ENCODE measurements at places on chromosomes 6 and 20.
A peak's percentile ranks its signal among the peaks of the same experiment; 100 is the strongest.

DNA sequence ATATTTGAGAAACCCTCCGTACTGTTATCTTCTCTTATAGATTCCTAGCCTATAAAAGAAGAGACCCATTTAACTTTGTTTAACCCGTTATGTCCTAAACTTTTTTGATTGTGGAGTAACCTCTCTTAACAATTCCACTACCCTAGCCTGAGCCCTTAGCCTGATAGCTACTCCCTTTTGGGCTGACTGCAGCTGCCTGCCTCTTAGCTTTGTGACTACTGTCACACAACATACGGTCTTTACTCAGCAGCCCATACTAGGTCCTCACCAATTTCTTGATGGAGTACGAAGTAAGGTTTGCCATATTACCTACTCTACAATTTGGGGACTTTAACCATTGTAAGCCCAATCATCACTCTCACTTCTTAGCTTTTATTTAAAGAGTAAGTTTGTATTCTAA, 72.7 kb downstream of the QRSL1 start:
- peak; percentile 96 for DNase-seq

DNA sequence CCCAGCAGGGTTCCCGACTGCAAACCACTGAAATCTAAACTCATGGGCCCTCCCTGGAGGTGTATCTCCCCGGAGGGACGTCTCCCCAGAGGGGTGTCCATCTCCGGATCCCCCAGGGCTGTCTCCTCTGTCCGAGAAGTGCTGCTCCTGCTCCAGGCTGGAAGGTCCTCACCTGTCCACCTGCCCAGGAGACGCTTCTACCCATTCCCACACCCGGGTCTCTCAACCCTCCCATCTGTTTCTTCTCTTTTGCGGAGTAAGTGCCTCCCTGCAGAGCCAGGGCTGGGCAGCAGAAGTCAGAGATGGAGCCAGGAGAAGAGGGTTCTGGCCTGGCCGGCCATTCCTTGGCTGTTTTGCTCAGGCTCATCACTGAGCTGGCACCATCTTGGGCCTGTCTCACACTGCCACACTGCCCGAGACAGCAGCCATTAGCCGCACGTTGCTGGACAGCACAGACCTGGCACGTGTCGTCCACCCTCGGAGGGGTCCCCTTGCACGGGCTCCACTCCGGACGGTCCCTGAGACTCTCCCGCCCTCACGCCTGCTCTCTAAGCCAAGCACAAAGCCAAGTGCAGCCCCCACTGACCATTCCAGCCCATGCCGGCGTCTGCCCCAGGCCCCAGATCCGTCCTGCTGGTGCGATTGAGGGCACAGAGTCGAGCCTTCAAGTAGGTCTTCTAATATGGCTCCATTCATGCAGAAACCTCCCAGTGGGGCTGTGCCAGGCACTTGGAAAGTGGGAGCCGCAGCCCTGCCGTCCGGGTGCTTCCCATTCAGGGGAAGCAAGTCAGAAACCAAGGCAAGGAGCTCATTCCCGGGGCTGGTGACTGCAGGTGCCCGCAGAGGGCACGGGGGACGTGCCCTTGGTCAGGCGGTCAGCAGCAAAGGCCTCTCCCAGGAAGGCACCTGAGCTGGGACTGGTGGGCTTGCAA, 367.7 kb downstream of the TAF4 start:
- DNase-seq: no peak

GRCh38 chr6:134657343-134657742, 292.6 kb downstream of the ALDH8A1 start:
- DNase-seq: no peak

- no peak for DNase-seq
Measured at GRCh38 chr6:153801917-153802316, 237.1 kb upstream of the OPRM1 start.

GRCh38 chr6:7692453-7692784, 33.5 kb upstream of the BMP6 start:
- DNase-seq: no peak

- no peak for DNase-seq
Measured at GRCh38 chr6:7999201-7999600, 65.0 kb downstream of the BLOC1S5 start.

DNA sequence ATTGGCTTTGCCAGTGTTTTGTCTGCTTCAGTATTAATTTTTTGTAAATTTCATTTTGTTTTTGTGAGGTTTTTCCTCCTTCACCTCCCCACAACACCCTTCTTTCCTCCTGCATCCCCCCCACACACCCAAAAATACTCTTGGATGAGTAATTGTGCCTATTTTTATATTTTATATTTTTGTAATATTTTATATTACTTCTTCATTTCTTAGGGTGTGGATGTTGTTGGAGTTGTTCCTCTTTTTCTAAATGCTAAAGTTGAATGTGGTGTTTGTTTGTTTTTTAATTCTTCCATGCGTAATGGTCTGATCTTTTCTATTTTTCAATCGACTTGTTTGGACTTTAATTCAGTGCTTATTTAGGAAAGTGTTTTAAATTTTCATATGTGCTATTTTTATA, 420.5 kb upstream of the SOX4 start:
- DNase-seq: no peak

DNA sequence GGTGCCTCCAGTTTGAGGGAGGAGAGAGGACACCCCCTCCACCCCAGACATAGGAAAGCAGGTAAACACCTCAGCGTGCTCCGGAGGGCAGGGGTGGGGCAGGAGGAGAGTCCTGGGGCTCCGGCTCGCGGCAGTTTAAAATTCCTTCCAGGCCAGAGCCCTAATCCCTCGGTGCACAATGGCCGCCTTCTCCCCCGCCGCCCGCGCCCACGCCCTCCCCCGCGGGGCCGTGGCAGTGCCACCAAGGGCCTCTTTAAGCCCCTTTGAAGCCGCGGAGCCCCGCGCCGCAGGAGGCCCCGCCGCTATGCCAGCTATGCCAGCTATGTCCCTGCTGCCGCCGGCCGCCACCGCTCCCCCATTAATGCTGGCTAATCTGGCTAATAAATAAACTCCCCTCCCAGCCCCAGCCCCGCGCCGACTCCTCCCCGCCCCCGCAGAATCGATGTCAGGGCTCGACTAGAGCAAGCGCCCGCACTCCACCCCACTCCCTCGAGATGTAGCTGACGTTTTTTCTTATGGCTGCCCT, 125.1 kb downstream of the MRPL14 start:
- no peak for DNase-seq

DNA sequence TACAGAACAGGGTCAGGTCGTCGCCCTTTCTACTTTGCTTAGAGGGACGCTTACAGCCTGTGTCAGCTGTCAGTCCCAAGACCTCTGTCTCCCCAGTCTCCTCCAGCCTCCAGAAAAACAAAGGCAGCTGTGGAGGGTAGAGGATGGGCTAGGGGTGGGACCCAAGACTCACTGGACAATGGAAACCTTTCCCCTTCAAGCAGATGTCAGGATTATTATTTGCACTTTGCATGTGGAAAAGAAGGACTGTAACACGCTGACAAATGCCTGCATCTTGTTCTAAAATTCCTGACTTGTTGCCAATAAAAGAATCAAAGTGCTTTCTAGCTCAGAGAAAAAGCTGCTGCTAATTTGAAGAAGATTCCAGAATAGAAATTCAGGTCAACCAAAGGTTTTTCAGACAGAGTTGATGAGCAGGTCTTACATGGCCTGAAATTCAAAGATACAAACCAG, 58.7 kb downstream of the SNX5 start:
- no peak for DNase-seq

- DNase-seq: no peak
Measured at GRCh38 chr6:53031281-53031680, 33.9 kb upstream of the FBXO9 start.

DNA sequence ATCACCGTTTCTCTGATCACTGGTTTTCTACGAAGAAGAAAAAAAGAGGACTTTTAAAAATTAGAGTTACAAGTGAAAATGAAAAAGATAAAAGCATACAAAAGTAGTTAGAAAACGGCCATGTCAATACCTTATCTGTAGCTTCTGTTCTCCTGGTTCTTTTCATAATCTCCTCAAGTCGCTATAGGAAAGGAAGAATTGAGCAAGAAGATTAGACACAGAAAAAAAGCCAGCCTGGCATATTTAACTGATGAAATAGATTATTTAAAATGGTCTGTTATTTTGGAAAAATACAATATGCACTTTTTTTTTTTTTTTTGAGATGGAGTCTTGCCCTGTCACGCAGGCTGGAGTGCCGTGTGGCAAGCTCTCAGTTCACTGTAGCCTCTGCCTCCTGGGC, 70.2 kb upstream of the BCLAF1 start:
- no peak for DNase-seq

- peak; percentile 2 for DNase-seq
Measured at GRCh38 chr20:59159493-59160376, 3.9 kb upstream of the ZNF831 start.

- no peak for DNase-seq
Measured at GRCh38 chr6:82957171-82957867, 108.3 kb downstream of the UBE3D start.

- peak; percentile 57 for DNase-seq
Measured at GRCh38 chr6:115551527-115551926, 509.2 kb downstream of the FRK start.

DNA sequence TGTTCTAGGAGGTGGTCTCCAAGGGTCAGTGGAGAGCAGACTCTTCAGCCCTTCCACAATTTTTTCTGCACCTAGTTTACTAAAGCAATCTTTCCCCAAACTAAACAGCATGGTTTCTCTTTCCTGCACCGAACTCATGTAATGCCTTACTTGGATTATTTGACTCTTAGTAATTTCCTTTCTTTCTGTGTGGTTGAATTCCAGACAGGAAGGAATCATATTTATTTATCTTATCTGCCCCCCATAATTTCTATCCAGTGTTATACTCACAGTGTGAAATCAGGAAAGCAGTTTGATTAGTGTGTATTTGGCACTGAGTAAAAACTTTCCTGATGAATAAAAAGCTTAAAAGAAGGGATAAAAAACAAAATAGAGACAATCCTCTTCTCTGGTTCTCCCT, 140.3 kb upstream of the STMND1 start:
- DNase-seq: no peak

DNA sequence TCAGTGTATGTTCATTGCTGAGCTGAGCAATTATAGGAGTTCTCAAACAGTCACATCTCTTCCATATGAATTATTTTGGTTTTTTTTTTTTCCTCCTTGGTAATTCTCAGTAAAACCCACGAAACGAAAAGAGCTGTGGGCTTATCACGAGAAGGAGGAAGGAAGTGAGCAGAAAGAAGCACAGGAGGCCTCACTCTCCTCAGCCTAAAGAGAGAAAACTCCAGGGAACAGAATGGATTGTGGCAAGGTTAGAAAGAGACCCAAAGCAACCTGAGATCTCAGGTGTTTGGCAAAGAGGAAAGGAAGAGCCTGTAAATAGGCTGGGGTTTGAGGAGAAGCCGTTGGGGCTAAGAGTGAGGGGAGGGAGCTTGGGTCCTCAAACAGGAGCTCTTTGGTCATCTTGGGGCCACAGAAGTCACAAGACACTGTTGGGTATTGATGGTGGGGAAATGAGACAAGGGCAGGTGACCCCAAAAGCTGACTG, 67.8 kb upstream of the CITED2 start:
- no peak for DNase-seq

DNA sequence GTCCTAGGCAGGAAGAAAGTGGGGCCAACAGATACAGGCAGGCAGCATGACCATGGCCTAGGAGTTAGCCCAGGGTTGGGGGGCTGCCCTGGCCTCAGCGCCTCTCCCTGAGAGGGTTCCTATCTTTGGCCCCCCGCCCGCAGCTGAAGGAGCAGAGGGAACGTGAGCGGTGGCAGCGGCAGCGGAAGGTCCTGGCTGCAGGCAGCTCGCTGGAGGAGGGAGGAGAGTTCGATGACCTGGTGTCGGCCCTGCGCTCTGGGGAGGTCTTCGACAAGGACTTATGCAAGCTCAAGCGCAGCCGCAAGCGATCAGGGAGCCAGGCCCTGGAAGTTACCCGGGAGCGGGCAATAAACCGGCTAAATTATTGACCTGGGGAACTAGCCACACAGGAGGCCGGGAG, 32.6 kb downstream of the MOCS1 start:
- DNase-seq: no peak

DNA sequence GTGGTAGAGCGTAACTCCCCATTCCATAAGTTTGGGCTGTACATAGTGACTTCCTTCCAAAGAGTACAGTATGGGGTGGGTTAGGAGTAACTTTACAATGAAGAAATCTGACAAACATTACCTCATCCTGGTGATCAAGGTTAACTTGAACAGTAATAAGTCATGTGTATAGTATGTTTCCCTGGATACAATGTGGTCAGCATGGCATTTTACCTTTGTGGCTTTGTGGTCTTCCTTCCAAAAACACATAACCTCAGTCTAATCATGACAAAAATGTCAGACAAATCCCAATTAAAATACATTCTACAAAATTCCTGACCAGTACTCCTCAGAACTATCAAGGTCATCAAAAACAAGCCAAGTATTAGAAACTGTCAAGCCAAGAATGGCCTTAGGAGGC, 225.1 kb downstream of the UBE3D start:
- no peak for DNase-seq

DNA sequence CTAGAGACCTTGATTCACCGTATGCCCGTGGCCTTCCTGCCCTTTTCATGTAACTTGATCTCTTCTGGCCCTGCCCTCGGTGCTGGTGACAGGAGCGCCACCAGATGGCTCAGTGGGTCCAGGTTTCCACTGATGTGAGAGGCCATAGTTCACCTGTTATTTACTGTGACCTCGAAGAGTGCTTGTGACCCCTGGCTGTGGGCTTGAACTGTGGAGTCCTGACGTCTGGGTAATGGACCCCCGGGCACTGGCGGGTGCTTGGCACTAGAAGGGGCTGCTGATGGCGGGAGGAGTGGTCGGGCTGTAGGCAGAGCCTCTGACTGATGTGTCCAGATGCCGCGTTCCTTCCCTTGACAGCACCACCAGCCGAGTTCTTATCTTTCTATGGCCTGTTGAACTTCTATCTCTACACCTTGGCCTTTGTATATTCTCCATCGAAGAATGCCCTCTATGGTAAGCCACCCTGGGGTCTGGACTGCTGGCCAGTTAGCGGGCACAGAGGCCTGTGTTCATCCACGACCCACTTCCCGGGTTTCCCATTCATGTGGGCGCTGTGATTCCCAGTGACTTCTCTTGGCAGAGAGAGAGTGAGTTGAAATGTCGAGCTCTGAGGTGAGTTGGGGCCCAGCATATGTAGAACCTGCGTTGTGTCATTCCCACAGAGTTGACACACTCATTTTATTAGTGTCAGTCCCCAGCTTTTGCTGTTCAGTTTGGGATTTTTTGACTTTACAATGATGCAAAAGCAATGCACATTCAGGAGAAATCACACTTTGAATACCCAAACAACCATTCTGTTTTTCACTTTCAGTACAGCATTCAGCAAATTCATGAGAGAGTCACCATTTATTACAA, 14.9 kb downstream of the DYNLT1 start:
- DNase-seq: no peak

- DNase-seq: no peak
Measured at GRCh38 chr6:11128608-11129007, 17.1 kb upstream of the ERVFRD-1 start.
